ENCODE measurements at places on chromosomes 1 and 21.

DNA sequence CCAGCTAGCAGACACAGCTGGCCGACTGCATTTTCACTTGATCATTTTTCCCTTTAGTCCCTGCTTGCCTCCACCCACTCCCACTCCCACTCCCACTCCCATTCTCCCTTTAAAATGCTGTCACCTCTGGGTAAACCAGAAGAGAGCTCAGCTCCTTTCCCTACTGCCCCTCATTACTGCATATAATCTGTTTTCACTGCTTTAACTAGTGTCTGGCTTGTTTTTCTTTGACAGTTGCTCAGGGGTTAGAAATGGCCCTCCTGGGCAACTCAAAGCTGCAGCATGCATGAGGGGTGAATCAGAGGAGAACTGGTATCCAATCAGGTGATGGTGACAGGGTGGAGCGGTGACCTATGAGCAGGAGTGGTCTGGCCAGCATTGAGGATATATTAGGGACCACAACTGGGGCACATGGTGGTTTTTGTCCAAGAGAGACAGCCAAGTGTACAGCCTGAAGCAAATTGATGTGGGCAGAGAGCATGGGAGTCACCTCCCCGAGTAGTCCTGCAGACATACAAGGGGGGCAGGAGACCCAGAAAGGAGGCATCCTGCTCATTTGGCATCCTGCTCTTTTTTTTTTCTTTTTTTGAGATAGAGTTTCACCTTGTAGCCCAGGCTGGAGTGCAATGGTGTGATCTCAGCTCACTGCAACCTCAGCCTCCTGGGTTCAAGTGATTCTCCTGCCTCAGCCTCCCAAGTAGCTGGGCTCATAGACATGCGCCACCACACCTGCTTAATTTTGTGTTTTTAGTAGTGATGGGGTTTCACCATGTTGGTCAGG is 42.6 kb upstream of the SRSF10 start:
- DNase-seq = no peak

DNA sequence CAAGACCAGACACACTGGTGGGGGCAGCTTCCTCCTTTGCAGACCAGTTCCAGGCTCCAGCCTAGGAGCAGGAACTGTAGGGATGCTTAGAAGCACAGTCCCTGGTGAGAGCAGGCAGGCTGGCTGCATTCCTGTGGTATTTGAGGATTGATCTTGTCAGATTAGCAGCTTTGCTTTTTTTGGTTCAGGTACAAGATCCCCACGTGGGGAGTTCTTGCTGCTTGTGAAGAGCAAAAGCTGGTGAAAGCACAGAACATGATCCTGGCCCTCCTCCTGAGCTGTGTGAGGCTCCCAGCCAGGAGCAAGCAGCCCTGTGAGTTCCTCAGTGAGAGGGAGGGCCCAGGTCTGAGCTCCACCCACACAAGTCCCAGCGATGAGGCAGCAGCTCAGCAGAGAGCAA is 75.3 kb upstream of the ARTN start:
- DNase-seq = no peak

DNA sequence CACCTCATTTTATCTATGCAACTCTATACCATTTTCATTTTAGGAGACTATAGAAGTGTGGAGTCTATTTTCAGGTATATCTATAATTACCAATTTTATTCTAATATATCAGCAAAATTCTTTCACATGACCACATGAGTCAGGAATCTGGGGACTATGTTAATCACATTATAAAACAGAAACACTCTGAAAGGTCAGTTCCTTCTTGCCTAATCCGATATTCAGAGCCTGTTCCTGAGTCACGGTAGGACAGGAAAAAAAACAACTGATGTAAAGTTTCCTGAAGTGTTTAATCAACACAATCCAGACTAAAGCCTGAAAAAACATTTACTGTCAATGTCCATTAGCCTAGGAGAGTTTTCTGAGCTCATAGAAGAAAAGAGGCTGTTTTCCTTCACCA is 1902.3 kb downstream of the NCAM2 start:
- DNase-seq = no peak

- DNase-seq = no peak
Observed at GRCh38 chr1:165383067-165383466, 26.6 kb upstream of the LMX1A start.

DNA sequence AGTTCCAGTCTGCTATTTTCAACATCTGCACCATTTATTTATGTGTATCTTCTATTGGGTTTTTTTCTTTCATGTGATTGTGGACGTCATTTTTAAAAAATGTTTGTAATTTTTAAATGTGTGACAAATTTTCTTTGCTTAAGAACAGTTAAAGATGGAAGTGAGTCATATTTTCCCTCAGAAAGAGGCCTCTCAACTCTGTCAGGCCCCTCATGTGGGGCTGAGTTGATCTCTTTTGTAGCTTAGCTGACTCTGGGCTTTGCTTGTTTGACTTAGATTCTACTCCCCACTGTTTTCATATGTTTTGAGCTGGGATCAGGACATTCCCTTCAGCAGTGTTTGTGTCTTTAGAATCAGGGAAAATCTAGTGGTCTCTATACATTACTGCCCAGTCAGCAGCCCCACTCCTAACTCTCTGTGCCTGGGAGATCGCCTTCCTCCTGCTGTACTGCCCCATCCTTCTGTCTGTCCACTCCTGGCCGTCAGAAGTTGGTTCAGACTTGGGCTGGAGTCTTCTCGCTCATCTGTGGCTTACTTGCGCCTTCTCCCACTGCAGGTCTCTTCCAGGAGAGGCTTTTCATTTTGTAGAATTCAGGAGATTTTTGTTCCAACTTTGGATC is 137.4 kb downstream of the DYRK1A start:
- DNase-seq = no peak

DNA sequence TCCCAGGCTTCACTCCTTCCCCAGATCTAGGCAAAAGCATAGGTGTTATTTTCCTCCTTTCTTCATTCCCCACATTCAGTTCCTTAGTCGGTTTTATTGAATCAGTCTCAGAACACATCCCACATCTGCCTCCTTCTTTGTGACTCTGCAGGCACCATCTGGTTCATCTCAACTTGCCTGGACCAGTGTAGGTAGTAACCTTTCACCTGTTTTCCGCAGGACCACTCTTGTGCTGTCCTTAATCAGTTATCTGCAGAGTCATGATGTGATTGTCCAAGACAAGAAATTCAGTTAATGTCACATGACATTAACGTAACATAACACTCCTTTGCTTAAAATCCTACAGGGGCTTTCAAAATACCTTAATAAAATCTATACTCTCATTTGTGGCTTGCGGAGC is 174.6 kb downstream of the CHRM3 start:
- DNase-seq = no peak

- DNase-seq = no peak
Observed at GRCh38 chr21:25791319-25791718, 56.5 kb downstream of the GABPA start.

DNA sequence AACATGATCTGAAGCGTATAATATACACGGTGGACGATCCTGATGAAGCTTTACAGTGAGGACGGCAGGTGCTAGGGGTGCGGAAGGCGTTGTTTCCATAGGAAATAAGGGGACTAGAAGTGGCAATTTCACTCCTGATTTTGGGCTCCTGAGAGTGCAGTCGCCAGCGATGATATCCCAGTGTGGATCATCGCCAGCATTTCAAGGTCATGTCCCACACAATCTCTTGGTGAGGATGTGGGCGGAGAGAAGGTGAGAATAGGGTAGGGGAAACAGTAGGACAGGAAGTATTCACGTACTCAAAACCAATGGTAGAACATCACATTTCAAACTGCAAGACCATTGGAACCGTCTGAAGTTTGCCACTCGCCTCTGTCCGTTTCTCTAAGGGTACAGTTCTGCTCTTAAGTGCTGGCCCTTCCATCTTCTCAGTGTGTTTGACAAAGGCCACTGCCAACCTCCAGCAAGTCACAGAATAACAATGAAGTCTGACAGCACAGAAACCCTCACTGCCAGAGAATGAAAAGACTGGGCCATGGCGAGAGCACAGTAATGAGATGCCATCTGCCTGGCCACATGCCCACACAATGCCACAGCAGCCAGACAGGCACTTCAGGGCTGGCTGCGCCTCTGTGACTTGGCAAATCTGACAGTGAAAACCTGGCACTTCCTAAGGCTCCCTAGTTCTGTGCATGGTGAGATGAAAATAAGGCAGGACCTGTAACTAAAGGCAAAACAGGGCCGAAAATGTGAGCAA is 27.9 kb downstream of the PCSK9 start:
- DNase-seq = no peak

- DNase-seq = no peak
Observed at GRCh38 chr21:42306366-42307035, 8.7 kb downstream of the TFF3 start.

- no peak for DNase-seq
Observed at GRCh38 chr21:27448960-27449359, 482.1 kb upstream of the ADAMTS5 start.

DNA sequence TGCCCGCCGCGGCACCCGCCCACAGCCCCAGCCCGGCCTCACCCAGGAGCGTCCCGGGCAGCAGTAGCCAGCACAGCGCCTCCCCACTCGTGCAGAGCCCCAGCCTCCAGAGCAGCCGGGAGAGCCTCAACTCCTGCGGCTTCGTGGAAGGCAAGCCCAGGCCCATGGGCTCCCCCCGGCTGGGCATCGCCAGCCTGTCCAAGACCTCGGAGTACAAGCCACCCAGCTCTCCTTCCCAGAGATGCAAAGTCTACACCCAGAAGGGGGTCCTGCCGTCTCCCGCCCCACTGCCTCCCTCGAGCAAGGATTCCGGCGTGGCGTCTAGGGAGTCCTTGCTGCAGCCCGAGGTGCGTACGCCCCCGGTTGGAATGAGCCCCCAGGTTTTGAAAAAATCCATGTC is 531.2 kb downstream of the KIF26B start:
- no peak for DNase-seq

- DNase-seq = no peak
Observed at GRCh38 chr1:165355977-165356811, at the start of gene LMX1A. Gene LMX1A, minus strand, starts transcription at chr1:165356715. Its CDS starts 1,156 bp downstream, at chr1:165355559.

- DNase-seq = no peak
Observed at GRCh38 chr1:3058263-3059030, 10.6 kb upstream of the PRDM16 start.

DNA sequence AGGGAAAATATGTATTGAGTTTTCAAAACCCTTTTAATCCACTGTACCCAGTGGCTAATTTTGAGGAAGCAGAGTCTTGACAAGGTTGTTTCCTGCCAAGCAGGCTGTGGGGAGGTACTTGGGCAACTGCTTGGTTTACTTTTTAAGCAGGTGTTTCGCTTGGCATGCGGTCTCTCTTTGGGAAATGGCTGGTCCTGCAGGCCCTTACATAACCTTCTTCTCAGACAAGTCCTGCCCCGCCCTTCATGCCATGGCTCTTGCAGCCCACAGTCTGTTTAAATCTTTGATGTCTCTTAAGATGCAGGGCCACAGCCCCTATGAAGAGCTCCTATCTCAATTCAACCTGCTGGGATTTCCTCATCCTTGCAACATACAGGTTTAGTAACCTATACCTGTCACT is 36.0 kb upstream of the ABCD3 start:
- DNase-seq = no peak

DNA sequence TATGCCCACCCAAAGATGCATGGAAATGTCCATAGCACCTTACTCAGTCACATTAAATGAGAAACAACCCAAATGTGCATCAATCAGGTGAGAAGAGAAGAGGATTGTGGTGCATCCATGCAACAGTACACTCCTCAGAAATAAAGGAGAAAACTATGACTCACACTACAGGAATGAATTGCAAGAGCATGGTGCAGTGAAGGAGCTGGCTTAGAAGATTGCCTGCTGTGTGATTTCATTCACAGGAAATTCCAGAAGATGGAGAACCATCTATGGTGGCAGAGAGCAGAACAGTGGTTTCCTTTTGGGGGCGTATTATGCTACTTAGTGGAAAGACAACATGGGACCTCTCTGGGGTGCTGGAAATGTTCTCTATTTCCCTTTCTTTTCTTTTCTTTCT is 278.6 kb upstream of the AJAP1 start:
- no peak for DNase-seq

- DNase-seq = no peak
Observed at GRCh38 chr1:108034396-108034795, 69.4 kb upstream of the VAV3 start.

GRCh38 chr21:33947451-33948095 is 32.0 kb upstream of the ATP5PO start:
- DNase-seq = peak; percentile 91

DNA sequence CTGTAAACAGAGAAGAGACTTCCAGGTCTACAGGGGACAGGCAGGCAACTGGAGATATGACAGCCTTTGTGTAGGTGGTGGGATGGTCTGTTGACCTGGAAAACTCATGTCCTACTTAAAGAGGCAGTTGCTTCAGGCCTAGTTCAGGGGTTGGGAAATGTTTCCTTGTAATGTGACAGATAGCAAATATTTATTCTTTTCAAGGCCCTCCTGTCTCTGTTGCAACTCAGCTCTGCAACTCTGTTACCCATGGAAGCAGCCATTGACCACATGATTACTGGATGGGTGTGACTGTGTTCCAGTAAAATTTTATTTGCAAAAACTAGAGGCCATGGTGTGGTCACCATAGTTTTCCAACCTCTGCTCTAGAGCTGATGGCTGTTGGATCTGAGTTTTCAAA is 341.9 kb downstream of the PTBP2 start:
- DNase-seq = no peak

- no peak for DNase-seq
Observed at GRCh38 chr1:75472971-75473603, 137.8 kb downstream of the SLC44A5 start.

- DNase-seq = no peak
Observed at GRCh38 chr1:67599085-67599484, 85.9 kb upstream of the GADD45A start.

GRCh38 chr1:184030433-184031091 is 7.0 kb downstream of the COLGALT2 start:
- no peak for DNase-seq

DNA sequence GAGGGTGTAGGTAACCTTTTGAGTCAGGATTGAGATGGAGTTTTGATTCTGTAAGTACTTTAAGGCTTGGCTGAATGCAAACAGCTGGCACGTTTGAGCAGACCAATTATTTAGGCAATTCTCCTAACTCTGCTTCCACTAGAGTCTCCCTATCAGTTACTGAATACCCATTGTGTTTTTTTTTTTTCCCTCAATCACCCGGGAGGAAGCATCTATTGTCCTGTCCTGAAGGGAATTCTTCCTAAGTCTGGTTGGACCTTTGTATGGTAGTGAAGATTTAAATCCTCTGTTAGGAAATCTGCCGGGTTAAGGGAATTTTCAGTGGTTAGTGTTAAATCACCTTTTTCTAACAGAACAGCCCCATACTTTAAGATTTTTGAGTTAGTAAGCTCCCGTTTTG is 571.2 kb upstream of the USP24 start:
- no peak for DNase-seq

- DNase-seq = peak; percentile 39
Observed at GRCh38 chr1:22452481-22452957, 868 bp downstream of the ZBTB40 start.

- DNase-seq = no peak
Observed at GRCh38 chr1:88311265-88311664, 372.8 kb upstream of the PKN2 start.
